ENCODE measurements at places on chromosomes 2 and 18.

DNA sequence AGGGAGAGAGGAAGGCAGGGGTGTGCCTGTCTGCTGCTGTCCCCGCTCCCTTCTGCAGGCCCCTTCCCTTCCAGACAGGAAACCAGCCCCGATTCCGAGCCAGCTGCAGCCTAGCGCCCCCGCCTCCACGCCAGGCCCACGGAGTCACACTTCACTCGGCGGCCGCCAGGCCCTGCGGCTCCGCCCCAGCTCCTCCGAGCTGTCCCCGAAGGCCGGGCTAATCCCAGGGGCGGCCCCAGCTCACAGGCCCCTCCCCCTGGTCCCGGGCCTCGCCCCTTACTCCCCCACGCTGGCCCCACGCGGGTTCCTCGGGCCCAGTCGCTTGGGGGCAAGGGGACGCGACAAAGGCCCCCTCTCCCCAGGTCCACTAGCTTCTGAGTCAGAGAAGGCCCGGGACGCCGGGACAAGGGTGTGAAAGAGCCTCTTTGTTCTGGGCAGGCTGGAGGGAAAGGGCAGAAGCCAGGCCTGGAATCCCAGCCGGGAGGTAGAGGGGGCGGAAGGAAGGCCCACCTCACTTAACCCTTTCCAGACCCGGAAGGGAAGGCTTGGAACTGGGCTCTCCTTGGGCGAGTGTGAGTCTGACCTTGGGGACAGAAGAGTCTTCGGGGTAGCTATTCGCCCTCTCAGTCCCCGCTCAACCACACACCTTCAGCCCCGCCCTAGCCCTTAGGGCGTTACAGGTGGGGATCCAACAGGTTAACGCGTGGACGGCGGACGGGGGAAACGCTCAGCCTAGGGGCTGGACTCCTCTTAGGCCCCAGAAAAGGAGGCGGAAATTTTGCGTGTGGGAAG is 1.2 kb downstream of the RTKN start:
- H3K27me3 ChIP-seq: no peaks in the 10 kb centered on the region
- H3K4me1 ChIP-seq: peaks cover 66% of the 10 kb centered on the region
- peaks cover 19% of the 10 kb centered on the region for H3K36me3 ChIP-seq
- peak; percentile 95 for DNase-seq
- H3K4me3 ChIP-seq: peak overlapping the region; percentile 94

DNA sequence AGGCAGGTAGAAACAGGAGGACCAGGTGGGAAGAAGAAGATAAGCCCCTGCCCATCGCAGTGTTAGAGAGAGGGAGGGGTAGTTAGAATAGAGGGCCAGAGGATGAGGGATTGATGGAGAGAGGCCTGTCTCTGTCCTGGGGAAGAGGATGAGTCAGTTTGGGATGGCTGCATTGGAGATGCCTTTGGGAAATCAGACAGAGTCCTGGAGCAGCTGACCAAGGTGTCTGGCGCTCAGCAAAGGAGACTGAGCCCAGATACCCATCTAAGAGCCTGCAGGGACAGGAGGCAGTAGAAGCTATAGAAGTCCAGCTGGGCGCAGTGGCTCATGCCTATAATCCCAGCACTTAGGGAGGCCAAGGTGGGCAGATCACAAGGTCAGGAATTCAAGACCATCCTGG is 177.8 kb upstream of the HAAO start:
- no peak overlapping the region for H3K27ac ChIP-seq
- no peaks in the 10 kb centered on the region for H3K36me3 ChIP-seq
- H3K4me1 ChIP-seq: peaks cover 89% of the 10 kb centered on the region
- H3K4me3 ChIP-seq: no peak overlapping the region
- H3K27me3 ChIP-seq: no peaks in the 10 kb centered on the region

DNA sequence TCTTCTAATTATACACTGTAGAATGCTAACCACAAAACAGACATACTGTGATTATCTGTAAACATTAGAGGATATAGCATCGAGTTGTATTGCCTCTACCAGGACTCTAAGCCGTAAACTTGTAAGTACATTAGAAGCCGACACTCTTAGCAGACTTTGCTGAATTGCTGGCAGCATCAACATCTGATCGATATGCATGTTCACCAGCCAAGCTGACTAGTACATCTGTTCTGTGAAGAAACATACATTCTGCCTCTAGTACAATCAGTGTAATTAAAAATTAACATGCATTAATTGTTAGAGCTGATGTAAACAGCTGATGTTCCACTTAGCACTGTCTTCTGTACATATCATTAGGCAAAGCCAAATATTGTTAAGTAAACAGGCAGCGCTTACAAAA is 502.2 kb downstream of the NR4A2 start:
- no peak overlapping the region for H3K4me3 ChIP-seq
- H3K4me1 ChIP-seq: no peaks in the 10 kb centered on the region
- H3K36me3 ChIP-seq: no peaks in the 10 kb centered on the region
- H3K27ac ChIP-seq: no peak overlapping the region
- H3K27me3 ChIP-seq: no peaks in the 10 kb centered on the region

GRCh38 chr18:54939361-54939917 is 19.8 kb downstream of the CCDC68 start:
- no peak overlapping the region for H3K27ac ChIP-seq
- peaks cover 25% of the 10 kb centered on the region for H3K36me3 ChIP-seq
- H3K27me3 ChIP-seq: no peaks in the 10 kb centered on the region
- peak; percentile 33 for DNase-seq

DNA sequence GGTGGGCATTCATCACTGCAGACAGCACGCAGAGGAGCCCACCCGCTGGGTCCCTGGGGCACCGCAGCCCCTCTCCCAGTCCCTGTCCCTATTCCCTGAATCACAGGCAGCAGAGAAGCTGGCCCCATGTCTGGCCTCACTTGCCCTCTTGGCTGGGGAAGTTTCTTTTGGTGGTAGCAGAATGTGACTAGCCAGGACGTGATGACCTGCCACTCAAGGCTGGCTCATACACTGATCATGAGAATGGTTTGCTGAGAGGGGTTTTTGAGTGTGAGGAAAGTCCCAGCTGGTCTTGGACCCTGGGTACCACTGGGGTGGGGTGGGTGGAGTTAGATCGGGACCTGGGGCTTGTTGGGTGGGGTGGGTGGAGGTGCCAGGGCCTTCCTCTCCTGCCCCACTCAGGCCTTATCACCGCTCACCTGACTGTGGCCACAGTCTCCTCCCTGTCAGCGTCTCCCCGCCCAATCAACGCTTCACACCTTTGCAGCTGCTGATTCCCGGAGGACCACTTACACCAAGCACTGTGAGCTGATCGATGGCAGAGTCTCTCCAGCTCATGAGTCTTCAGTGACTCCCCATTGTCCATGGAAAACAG is 28.9 kb upstream of the FOSL2 start:
- H3K27me3 ChIP-seq: peaks cover 51% of the 10 kb centered on the region
- no peak overlapping the region for H3K27ac ChIP-seq
- H3K4me3 ChIP-seq: no peak overlapping the region
- peaks cover 45% of the 10 kb centered on the region for H3K4me1 ChIP-seq
- no peaks in the 10 kb centered on the region for H3K36me3 ChIP-seq

GRCh38 chr2:142714600-142714999 is 162.9 kb upstream of the KYNU start:
- no peaks in the 10 kb centered on the region for H3K4me1 ChIP-seq
- H3K36me3 ChIP-seq: no peaks in the 10 kb centered on the region
- H3K27me3 ChIP-seq: no peaks in the 10 kb centered on the region
- DNase-seq: no peak
- no peak overlapping the region for H3K4me3 ChIP-seq
- no peak overlapping the region for H3K27ac ChIP-seq

GRCh38 chr2:189412330-189412953 is 28.8 kb upstream of the WDR75 start:
- no peaks in the 10 kb centered on the region for H3K27me3 ChIP-seq
- no peaks in the 10 kb centered on the region for H3K36me3 ChIP-seq
- H3K27ac ChIP-seq: no peak overlapping the region
- H3K4me1 ChIP-seq: no peaks in the 10 kb centered on the region
- no peak overlapping the region for H3K4me3 ChIP-seq

GRCh38 chr2:159297042-159297707 is 10.7 kb upstream of the WDSUB1 start:
- DNase-seq: no peak
- H3K27me3 ChIP-seq: no peaks in the 10 kb centered on the region
- no peak overlapping the region for H3K27ac ChIP-seq
- H3K4me1 ChIP-seq: 0 out of 2 replicates have a peak, but pooled peaks cover 2% of the 10 kb centered on the region
- H3K36me3 ChIP-seq: no peaks in the 10 kb centered on the region

- H3K36me3 ChIP-seq: no peaks in the 10 kb centered on the region
- H3K4me3 ChIP-seq: no peak overlapping the region
- peaks cover 11% of the 10 kb centered on the region for H3K4me1 ChIP-seq
- no peak overlapping the region for H3K27ac ChIP-seq
- no peaks in the 10 kb centered on the region for H3K27me3 ChIP-seq
These were observed 108.2 kb upstream of the STK17B start for GRCh38 chr2:196279541-196279940.

GRCh38 chr18:79465392-79465991 is 69.8 kb downstream of the NFATC1 start:
- no peak for DNase-seq
- no peaks in the 10 kb centered on the region for H3K4me1 ChIP-seq
- peak overlapping the region; percentile 37 for H3K4me3 ChIP-seq
- no peaks in the 10 kb centered on the region for H3K36me3 ChIP-seq

DNA sequence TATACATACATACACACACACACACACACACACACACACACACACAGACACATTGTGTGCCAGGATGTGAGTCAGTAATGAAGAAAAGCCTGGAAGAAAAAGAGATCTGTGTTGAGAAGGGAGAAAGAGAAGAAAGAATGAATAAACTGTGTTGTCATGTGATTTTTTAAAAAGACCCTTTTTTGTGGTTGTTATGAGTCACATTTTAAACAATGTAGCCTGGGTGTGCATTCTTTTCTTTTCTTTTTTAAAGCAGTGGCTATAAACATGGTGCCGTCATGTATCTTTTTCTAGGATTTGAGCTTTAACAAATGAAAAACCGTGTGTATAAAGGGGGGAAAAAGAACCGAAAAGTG is 87.2 kb downstream of the NRP2 start:
- H3K4me1 ChIP-seq: no peaks in the 10 kb centered on the region
- H3K27me3 ChIP-seq: no peaks in the 10 kb centered on the region
- H3K27ac ChIP-seq: no peak overlapping the region
- H3K4me3 ChIP-seq: no peak overlapping the region
- no peak for DNase-seq

- H3K36me3 ChIP-seq: peaks cover 7% of the 10 kb centered on the region
- H3K4me3 ChIP-seq: no peak overlapping the region
- H3K27ac ChIP-seq: no peak overlapping the region
- H3K27me3 ChIP-seq: no peaks in the 10 kb centered on the region
These were observed 57.2 kb downstream of the COBLL1 start for GRCh38 chr2:164784376-164784775.

Measured in HepG2 (cell line).